ENCODE measurements at places on chromosomes 6 and 20.

DNA sequence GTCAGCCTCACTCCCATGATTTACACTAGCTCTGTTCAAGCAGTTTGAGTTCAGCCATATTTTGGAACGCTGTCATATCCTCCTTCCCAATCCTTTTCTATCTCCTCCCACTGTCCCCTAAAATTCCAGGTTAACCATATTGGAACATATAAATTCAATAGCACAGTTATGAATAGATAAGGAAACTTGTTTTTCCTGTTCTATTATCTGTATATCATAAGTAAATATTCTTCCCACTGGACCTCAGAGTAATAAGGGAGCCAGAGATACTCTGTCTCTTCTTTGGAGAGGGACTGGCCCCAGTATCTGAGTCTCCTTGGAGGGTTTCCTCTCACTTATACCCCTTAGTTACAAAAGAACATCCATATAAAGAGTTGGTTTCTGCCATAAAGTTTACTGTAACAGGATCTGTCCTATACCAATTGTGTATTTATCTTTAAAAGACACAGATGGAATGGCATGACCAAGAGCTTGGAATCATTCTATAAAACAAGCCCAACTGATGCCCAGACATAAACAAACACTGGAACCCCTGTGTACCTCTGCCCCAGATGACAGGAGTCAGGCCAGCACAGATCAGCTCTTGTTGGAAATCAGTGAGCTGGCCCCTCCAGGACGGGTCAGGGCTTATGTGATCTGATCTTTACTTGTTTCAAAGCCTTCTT lies 67.1 kb downstream of the EPB41L2 start:
- no peak for DNase-seq

- DNase-seq = no peak
Observed at GRCh38 chr6:31354158-31354863, 2.7 kb downstream of the HLA-B start.

DNA sequence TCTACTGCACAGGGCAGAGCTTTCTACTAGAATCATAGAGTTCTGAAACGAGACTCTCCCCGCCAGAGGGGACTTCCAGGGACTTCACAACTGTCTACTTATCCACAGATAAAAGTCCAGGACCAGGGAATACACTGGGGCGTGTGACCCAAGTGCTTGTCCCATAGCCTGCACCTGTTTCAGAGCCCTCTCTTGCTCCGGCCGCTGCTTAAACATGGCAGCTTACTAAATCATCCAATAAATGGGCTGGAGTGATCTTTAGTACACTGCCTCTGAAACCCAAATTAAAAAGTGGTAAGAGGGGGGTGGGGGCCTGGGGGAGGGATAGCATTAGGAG lies 8.9 kb upstream of the RAB44 start:
- DNase-seq = no peak

- no peak for DNase-seq
Observed at GRCh38 chr6:130587778-130588520, 222.1 kb downstream of the TMEM200A start.

- no peak for DNase-seq
Observed at GRCh38 chr20:13791540-13792459, 7.0 kb downstream of the NDUFAF5 start.

DNA sequence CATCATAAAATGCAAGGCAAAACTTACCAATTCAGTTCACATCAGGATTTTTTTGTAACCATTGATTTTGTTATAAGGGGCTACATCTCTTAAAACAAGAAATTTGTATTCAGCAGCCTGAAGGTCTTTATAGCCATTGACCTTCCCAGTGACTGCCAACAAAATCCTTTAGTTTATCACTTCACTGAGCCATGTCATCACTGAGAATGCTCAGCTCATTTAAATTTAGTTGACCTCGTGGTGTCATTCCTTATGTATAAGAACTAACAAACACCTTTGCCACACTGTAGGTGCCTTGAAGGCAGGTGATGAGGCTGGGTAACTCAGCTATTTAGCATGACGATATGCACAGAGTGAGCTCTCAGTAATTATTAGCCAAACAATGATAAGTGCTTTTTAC lies 77.7 kb downstream of the GRM1 start:
- DNase-seq = no peak

GRCh38 chr6:137808191-137808590 lies 58.9 kb upstream of the TNFAIP3 start:
- DNase-seq = no peak

Measured in stimulated activated CD4-positive, alpha-beta T cell treated with anti-CD3 and anti-CD28 coated beads, Interleukin-12 subunit alpha, Interleukin-12 subunit beta, amount 100 ng/mL, for 24 hours (primary cell).